ENCODE measurements at places on chromosomes 7 and 10. TPM values are rescaled to one million over a fixed set of nuclear protein-coding genes. Genes with fewer than 3 reads are reported as not detected.
A peak's percentile ranks its signal among the peaks of the same experiment; 100 is the strongest.

DNA sequence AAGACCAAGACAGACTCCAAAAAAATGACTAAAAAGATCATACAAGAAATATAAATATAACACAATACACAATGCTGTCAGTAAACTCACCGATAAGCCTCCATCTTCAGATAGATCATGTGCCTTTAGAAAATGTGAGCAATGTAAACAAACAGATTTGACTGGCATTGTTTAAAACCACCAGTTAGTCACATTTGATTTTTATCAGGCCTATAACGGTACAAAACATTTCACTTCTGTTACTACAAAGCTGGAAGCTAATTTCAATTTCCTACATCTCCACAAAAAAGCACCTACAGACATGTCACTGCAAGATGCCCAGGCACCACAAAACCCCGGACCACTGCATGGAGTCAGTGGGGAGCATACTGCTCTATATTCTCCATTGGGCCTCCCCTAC, 18.9 kb downstream of the SGMS1 start:
- no peak for DNase-seq

DNA sequence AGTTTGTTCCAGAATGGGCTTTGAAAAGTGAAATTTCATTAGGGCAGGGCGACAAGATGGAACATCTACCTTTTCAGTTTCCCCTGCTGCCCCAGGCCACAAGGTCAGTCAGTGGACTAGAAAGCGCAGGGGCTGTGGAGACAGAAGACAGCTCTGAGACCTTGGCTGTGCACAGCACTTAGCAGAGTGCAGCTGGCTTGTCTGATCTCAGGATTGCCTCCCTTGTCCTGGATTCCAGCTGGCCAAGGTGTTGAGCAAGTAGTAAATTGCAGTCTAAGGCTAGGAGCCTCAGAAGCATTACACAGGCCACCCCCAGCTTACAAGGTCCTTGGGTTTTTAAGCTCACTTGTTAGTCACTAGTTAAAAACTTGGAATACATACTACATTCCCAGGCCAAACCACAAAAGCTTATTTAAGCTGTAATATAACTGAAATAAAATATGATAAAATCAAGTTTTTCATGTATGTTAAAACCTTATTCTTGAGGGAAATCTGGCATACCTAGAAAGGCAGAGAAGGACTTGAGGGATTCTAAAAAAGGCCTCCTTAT, 67.3 kb upstream of the NPY start:
- DNase-seq = no peak

DNA sequence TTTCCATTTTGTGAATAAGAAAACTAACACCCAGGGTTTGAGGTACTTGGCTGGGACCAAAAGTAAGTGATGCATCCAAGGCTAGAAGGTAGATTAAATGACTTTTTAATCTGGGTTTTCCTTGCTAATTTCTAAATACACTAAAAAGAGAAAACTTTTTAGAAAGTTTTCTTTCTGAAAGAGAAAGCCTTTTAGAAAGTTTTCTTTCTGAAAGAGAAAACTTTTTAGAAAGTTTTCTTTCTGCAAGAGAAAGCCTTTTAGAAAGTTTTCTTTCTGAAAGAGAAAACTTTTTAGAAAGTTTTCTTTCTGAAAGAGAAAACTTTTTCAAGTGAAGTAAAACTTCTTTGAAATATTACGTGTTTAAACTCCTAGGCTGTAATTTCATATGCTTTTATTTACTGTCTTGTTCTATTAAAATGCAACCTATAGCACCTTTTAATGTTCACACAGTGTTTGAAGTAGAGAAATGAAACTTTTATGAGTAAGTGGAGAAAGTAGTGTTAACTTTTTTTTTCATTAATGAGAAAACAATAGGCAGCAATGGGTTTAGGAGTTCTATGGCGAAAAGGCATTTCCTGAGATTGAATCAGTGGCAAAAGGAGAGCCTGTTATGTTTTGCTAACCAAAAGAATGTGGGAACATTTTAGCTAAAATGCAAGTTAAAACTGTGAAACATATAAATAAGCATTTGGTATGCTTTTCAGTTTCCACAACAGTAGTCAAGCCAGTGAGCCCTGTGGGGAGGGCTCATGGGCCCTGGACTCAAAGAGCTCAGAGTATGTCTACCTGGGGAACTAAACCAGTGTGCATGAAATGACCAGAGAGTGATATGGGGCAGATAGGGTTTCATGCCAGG, 103.7 kb downstream of the RBM20 start:
- DNase-seq = no peak

The GSTK1 gene
- polyA plus RNA-seq = 27.5 TPM

GRCh38 chr10:109696981-109697775, 226.1 kb downstream of the XPNPEP1 start:
- no peak for DNase-seq

GRCh38 chr7:145884716-145885514, 231.7 kb upstream of the CNTNAP2 start:
- no peak for DNase-seq

The CYP2C18 gene
- polyA plus RNA-seq = 0.16 TPM

- DNase-seq = no peak
Observed at GRCh38 chr7:70017357-70017756, 419.1 kb downstream of the AUTS2 start.

GRCh38 chr7:140137078-140137477, 39.7 kb downstream of the KDM7A start:
- no peak for DNase-seq

The HOXA5 gene
- not detected for polyA plus RNA-seq

The SORCS1 gene
- polyA plus RNA-seq = 2.9 TPM

The NEUROG3 gene
- polyA plus RNA-seq = not detected

The TBX20 gene
- not detected for polyA plus RNA-seq

GRCh38 chr10:95661818-95662217, 5.3 kb upstream of the ALDH18A1 start:
- no peak for DNase-seq

DNA sequence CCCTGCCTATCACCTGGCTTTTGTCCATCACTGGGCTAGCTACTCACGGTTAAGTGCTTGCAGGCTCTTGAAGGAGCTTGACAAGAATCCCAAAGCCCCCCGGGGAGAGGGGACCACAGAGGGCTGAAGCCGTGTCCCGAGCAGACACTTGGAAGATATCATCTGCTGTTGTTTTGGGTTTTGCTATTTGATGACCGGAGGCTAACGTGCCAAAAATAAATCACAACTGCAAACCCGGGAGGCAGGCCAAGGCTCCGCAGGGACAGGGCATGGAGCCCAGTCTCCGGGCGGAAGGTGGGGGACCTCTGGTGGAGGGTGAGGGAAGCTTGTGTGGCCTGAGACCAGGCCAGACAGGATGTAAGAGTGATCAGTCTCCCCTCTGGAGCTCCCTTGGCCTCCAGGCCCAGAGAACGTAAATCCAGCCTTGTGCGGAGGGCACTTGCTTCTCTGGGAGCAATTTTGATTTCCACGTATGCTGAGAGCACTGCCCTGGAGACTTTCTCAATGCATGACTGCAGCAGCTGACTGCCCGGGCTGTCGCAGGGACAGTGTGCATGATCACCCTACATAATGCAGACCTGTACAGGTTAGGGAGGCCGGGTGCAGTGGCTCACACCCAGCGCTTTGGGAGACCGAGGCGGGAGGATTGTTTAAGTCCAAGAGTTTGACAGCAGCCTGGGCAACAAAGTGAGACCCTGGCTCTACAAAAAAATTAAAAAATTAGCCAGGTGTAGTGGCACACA, at the start of gene PHKG1:
PHKG1 (minus strand) TSS at position 164 of the 743 bp plus-strand sequence. CDS start 4,011 bp downstream, outside the sequence.
- DNase-seq = peak; percentile 40

DNA sequence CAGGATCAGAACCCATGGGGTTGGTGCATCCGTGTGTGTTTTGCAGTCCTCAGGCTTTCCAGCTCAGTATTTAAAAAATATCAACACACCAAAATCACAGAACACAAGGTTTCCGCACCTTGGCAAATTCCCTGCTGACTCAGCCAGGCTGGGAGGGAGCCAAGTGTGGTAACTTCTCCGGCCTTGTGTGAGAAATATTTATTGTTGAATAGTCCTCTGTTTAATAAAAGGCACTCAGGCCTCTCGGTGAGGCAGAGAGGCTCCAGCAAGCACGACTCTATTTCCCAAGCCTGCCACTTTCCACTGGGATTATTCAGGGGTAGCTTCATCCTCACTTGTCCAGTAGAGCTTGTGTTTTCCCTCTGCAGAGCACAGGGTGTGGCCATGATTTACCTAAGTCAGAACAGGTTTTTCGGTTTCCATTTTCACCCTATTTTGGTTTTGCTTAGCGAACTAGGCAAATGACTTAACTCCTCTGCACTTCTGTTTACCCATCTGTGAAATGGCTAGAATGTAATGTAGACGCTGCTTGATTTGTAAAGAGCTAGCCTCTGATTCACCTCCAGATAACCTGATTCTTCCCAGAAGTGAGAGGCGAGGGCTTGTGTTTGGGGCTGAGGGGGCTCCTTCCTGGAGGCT, 13.0 kb upstream of the CHST15 start:
- no peak for DNase-seq

GRCh38 chr10:117635826-117636225, 93.3 kb downstream of the EMX2 start:
- DNase-seq = no peak

The ASB15 gene
- not detected for polyA plus RNA-seq

- no peak for DNase-seq
Observed at GRCh38 chr7:122143376-122143750, 686 bp downstream of the AASS start.

DNA sequence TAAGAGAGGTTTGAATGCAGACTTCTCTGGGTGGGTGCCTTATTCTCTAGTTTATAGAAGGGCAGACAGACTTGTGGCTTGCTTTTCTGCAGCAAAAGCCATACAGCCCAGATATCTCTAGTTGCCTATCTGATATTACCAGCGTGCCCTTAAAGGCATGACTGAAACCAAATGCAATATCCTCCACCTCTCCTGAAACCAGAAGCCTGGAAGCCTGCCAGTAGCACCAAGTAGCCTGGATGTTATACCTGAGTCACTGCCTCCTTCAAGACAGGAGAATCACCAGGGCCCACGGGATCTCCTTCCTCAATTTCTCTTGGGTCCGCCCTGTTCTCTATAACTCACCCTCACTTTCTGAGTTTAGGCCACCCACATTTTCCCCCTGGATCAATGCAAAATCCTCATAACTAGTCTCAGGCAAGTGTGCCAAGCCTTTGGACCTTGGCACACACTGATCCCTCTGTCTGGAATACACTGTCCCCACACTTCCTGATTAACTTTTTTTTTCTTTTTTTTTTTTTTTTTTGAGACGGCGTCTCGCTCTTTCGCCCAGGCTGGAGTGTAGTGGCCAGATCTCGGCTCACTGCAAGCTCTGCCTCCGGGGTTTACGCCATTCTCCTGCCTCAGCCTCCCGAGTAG, 638.4 kb downstream of the GALNT17 start:
- no peak for DNase-seq

DNA sequence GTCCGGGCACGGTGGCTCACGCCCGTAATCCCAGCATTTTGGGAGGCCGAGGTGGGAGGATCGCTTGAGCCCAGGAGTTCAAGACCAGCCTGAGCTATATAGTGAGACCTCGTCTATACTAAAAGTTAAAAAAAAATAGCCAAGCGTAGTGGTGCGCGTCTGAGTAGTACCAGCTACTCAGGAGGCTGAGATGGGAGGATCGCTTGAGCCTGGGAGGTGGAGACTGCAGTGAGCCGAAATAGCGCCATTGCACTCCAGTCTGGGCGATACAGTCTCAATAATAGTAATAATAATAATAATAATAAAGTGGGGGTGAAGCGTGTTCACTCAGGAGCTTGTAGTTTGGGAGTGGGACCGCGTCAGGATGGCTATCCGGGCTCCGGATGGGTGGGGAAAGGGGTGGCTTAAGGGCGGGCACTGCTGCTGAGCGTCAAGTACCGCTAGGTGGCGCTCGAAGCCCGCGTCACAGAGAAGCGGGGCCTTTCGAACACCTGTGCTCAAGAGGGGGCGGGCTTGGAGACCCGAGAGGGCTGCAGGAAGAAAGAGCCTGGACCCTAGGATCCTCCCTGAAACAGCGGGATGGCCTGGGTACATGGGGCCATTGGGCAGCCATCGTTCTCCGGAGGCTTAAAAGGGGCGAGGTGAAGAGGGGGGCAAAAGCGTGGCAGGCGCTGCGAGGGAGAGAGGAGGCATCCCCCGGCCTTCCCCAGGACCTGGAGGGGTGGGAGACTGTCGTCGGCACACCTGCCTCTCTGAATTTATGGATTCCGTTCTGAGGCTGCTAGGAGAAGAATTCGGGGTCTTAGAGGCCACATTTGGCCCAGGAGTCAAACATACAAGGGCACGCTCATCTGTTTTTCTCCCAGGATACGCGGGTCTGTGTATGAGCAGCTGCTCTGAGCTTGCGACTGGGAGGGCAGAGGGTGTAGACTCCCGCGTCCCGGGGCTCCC, 14.5 kb downstream of the LBX1 start:
- peak; percentile 96 for DNase-seq

The WDR86 gene
- 9.1 TPM for polyA plus RNA-seq

The SCIN gene
- polyA plus RNA-seq = 0.92 TPM

The FAM25G gene
- not detected for polyA plus RNA-seq

All from GM23338 (cell line).